ENCODE measurements at places on chromosomes 16 and 17.

DNA sequence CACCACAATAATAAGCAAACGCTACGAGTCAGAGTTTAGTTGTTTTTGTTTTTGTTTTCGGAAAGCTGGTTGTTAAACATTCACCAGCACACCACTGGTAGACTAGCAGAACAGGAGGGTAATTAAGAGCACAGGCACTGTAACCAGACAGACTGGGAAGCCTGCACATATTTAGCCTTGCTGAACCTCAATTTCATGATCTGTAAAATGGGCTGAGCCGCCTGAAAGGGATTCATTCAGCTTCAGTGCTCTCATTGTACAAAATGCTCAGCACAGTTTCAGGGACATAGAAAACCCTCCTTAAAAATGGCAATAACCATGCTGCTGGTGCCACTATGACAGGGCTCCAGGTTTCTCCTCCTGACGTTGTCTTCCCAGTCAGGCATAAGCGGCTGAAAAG, 66.4 kb downstream of the TMEM114 start:
- DNase-seq: no peak

GRCh38 chr16:56370875-56371659, 54.3 kb downstream of the AMFR start:
- no peak for DNase-seq

DNA sequence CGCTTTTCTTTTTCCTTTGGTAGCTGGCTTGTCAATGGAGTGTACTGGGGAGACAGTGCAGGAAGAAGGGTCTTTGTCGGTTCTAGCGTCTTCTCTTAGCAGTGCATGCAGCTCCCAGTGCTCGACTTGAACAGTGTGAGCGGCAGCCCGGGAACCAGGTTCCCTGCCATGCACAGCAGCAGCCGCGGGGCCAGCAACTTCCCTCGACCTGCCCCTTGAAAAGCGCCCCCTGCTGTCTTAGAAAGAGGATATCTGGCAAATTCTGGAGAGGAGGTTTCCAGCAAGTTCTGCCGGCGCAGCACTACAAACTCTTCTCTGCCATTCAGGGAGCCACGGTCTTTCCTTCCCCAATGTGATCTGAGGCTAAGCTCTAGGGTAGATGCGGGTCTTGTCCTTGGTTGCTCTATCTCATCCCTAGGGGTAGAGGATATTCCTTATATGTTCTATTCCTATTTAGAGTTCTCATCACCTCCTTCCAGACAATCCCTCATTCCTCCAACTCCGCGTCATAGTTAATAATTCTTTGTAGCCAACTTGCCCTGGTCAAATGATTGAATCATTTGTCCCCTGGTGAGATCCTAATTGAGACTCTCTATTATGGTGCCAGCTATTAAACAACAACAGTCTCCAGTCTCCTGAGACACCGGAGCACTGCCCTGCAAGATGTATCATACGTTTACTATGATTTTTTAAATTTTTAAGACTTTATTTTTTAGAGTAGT, 451.3 kb downstream of the PMP22 start:
- DNase-seq: no peak

- no peak for DNase-seq
Measured at GRCh38 chr17:22242472-22242871, 550.1 kb downstream of the KCNJ18 start.

GRCh38 chr16:73016488-73016830, 31.5 kb downstream of the ZFHX3 start:
- DNase-seq: no peak

- DNase-seq: no peak
Measured at GRCh38 chr16:50702725-50703124, 9.3 kb downstream of the NOD2 start.

DNA sequence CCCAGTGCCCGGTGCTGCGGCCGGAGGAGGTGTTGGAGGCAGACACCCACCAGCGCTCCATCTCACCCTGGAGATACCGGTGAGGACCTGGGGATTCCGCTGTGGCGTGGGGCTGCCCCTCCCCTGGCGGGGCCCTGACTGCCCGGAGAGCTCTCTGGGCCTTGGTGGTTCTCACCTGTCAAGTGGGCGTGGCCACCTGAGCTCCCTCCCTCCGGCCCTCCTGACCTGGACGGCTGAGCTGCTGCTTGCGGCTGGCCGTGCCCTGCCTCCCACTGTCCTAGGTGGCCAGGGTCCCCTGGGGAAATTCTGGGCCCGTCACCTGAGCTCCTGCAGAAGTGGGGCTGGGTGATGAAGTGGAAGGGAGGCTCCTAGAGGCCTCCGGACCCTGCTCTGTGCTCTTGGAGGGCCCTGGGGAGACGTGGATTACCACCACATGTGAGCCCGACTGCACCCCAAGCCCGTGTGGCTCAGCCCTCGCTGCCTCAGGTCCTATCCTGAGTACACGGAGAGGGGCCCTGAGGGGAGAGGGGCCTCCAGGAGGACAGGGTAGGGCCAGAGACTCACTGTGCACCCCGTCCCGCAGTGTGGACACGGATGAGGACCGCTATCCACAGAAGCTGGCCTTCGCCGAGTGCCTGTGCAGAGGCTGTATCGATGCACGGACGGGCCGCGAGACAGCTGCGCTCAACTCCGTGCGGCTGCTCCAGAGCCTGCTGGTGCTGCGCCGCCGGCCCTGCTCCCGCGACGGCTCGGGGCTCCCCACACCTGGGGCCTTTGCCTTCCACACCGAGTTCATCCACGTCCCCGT, 1.1 kb downstream of the IL17C start:
- no peak for DNase-seq

DNA sequence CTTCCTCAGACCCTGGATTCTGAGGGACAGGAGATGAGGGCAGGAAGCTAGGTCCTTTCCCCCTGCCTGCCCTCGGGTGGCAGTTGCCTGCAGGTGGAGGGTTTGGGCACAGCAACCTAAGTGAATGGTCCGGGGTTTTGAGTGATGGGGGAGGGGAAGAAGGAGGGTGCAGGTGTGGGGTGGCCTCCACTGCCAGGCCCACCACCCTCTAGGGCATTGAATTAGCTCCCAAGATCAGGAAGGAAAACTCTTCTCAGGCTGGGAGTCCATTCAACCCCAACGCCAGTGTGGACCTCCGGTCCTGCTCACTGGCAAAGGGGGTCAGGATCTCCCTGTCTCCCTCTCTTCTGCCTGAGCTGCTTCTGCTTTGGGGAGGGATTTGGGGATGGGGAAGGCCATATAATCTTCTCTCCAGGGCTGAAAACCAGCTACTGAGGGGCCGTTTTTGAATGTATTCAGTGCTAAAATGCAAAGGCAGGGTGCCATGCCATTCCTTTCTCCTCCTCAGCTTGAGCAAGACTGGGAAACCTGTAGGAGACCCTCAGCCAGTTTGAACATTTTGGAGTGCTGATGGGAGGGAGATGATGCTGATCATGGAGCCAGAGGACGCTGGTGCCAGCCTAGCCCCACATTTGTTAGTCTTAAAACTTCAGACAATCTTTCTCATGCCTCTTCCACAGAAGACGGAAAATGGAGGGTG, 18.8 kb downstream of the GRB7 start:
- DNase-seq: no peak

GRCh38 chr17:41212524-41213169, 13.8 kb upstream of the KRTAP9-2 start:
- no peak for DNase-seq

GRCh38 chr17:72353502-72353901, 232.7 kb downstream of the SOX9 start:
- DNase-seq: no peak

GRCh38 chr17:13636951-13637350, 35.2 kb upstream of the HS3ST3A1 start:
- no peak for DNase-seq

- DNase-seq: no peak
Measured at GRCh38 chr17:41801374-41802271, 10.1 kb downstream of the P3H4 start.

DNA sequence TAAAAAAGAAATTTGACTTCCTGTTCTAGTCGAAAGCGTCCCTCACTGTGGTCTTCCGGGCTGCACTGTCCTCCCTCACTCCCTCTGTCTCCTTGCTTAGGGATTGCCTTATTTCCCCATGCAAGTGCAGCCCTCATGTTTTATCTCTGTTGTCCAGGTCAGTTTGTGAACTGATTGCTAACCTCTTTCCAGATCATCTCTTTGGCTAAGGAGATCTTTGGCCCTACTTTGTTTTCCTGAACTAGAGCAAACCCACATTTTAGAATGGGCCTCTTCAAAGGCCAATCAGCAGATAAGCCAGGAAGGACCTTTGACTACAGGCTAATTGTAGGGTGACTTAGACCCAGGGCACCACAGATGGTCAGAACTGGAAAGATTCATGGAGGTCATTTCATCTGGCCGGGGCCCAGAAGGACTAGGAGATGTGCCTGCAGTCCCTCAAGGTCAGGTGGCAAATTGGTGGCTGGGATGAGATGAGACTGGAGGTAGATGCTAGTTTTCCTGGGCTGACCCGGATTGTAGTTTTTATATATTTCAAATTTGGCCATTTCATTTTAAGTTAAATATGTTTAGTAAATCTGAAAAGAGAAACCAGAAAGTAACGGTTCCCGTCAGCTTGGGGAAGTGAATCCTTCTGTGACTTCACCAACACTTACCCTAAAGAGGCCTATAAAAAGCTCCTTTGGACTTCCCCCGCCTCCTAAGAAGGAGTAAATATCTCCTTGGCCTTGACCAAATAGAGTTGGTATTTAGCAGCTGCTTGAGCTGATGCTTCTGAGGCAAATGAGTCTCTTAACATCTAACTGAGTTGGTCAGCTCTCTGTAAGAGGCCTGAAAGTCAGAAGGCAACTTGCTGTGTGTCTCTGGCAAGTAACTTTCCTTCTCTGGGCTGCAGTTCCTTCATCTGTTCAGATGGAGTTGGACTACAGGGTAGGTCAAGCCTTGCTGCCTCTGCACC, 6.2 kb upstream of the SLC25A19 start:
- no peak for DNase-seq

DNA sequence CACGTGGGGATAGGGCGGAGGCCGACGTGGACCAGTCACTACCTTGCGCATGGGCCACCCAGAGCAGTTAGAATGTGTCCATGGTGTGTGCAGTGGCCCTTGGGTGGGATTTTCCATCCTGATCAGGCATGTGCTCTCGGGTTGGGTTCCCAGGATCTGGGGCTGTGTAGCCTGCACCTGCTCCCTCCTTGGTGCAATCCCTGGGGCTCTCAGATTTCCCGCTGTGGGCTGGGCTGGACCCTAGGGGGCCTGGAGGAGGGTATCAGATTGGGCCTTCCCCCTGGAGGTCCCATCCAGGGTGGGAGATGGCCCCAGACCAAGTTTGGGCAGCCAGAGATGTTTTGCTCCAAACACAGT, 1.3 kb downstream of the SMTNL2 start:
- no peak for DNase-seq

- no peak for DNase-seq
Measured at GRCh38 chr16:19672378-19672777, 45.6 kb downstream of the KNOP1 start.

Measured in esophagus squamous epithelium (tissue), 5 donors.